ENCODE measurements at places on chromosomes 5 and 9.

DNA sequence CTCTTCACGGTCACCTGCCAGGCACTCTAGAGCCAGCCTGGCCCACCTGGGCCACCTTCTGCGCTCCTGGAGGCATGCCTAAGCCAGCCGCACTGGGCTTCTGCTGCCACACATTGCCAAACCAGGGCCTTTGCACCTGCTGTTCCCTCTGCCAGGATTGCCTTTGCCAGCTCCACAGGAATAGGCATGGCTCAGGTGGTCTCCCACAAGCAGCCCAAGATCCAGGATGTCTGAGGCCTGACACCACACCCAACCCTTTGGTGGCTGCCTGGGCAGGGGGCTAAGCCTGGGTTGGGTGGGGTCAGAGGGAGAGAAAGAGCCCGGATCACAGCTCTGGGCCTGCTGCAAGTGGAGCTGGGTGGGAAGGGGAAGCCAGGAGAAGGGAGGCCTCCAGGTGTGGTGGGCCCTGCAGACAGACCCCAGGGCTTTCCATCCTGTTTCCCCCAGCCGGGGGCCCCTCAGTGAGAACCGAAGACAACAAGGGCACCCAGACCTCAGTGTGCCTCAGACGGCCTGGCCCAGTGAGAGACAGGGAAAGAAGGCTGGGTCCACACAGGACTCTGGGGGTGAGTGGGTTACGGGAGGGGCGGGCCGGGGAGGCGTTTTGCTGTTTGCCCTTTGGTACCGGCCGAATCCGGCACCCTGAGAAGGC is 672 bp upstream of the SUSD3 start:
- no peak for DNase-seq

GRCh38 chr5:32834251-32834650 is 123.1 kb downstream of the NPR3 start:
- DNase-seq: no peak

- peak; percentile 74 for DNase-seq
Measured at GRCh38 chr9:35757226-35757891, 3.3 kb upstream of the MSMP start.

- no peak for DNase-seq
Measured at GRCh38 chr5:54905246-54905795, 80.1 kb downstream of the ESM1 start.

DNA sequence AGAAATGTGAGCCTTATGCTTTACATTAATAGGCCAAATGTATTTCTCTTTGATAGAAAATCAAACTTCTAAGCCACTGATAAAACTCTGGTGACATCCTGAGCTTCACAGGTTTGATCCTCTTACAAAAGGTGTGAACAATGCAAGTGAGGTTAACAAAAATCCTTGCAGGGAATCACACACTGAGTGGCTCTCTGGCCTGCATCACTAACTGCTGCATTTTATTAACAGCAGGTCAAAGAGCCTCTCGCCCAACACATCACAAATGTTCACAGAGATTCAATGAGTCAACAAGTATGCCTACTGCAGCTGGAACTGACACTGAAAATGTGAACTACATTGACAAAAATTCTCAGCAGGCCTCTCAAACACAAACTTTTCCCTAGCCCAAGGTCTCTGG is 122.3 kb downstream of the SEMA5A start:
- DNase-seq: no peak

DNA sequence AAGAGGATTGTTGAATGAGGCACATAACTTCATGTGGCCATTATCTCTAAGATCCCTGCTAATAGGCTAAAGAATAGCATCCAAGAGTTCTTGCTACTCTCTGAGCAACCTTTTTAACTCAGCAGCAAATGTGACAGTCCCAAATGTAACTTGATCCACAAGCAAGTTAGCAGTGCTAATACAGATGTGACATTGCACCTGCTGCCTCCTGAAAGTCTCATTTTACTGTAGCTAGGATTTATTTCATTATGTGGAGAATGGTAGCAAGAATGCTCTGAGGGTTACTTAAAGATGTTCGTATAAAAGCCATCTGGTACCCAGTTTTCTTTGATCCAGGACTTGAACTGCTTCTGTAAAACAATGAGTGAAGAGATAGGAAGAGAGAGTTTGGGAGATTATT is 45.8 kb downstream of the CDH10 start:
- DNase-seq: no peak

- DNase-seq: no peak
Measured at GRCh38 chr5:160048131-160048530, 39.2 kb downstream of the TTC1 start.

GRCh38 chr5:73339051-73339575 is 109.5 kb downstream of the FOXD1 start:
- DNase-seq: no peak

GRCh38 chr5:180649297-180650039 is at the start of gene FLT4:
FLT4 (minus strand) TSS chr5:180649600; CDS start chr5:180649545, 55 bp downstream.
- DNase-seq: peak; percentile 31

DNA sequence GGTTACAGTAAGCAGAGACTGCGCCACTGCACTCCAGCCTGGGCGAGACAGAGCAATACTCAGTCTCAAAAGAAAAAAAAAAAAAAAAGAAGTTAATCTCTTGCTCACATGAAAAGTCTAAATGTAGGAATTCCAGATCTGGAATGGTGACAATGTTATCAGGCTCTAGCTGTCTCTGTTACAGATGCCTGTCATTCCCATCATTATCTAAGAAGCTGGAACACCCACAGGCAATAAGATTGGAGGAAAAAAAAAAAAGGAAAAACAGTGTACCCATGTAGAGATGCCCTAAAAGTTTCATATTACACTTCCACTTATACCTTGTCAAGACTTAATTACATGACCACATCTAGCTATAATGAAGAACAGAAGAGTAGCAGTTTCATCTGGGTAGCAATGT is 38.2 kb downstream of the PTBP3 start:
- DNase-seq: no peak

GRCh38 chr9:109861918-109862317 is 81.9 kb downstream of the PALM2AKAP2 start:
- DNase-seq: no peak

GRCh38 chr9:5446451-5447236 is 3.7 kb upstream of the CD274 start:
- peak; percentile 44 for DNase-seq

DNA sequence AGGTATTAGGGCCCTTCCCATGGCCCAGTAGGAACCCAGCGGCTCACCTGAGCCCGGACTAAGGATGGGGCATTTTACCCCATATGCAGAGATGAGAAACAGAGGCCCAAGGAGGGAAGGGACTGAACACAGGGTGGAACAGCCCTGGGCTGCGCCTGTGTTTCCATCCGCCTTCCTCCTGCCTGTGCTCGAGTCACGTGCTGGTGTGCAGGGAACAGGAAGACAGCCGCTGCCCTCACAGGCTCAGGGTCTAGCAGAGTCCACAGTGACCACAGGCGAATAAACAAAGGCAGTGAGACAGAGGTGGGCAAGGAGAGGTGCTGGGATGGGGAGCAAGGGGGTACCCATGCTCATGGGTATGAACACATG is 129.4 kb downstream of the C9orf50 start:
- peak; percentile 70 for DNase-seq

- no peak for DNase-seq
Measured at GRCh38 chr5:151012862-151013261, 7.5 kb upstream of the GPX3 start.

- DNase-seq: no peak
Measured at GRCh38 chr5:133751421-133751820, 139.1 kb upstream of the FSTL4 start.

DNA sequence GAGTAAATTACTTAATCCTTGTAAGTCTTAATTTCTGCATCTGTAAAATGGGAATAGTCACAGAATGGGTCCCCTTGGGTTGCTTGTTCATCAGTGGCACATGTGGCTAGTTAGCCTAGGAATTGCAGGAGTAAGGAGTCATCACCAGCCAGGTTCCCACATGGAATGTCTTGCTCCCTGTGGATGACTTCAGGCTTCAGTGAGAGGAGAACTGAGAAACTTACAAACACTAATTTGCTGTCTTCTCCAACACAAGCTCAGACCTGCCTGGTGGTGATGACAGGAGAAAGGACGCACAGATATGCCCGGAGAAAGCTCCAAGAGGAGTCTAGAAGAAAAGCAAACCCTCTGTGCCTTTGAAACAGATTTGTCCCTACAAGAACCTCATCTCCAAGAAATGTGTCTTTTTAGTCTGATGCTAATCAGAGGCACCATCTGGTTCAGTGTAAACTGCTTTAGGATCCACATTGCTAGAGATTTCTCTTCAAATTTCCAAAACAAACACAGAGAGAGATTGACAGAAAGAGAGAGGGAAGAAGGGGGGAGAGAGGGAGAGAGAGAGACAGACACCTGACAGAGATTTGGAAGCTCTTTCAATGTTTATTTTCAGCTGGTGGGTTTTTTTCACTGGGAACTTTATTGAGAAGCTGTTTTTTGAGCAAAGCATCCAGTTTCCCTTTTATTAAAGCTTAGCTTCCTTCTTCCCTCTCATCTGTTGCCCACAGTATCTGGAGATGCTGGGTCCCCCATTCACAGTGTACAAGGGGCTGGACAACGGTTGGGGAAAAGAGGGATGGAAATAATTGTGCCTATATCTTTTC is 128.3 kb downstream of the DOCK2 start:
- no peak for DNase-seq

GRCh38 chr5:140794595-140795258 is at the start of gene PCDHA2:
PCDHA2 (plus strand) TSS chr5:140794852.
- peak; percentile 8 for DNase-seq

GRCh38 chr5:81776258-81776657 is 25.4 kb upstream of the SSBP2 start:
- no peak for DNase-seq

DNA sequence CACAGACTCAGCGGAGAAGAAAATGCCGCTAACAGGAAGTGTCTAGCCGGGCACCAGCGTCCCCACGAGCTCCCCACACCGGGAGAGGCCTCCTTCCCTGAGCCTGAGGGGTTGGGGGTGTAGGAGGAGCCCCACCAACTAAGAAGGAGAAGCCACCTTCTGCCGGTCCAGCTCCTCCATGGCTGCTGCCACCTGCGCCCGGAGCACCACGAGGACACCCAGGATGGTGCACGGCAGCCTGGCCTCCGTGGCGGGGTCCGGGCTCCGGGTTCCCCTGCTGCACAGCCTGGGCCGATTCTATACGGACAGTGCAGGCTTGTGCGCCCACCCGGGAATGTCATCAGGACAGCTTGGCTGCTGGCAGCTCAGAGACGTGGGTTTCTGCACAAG is 297 bp downstream of the LCN8 start:
- no peak for DNase-seq

- DNase-seq: peak; percentile 27
Measured at GRCh38 chr5:58902765-58903164, 319.9 kb downstream of the RAB3C start.

GRCh38 chr5:77973253-77973609 is 197.1 kb upstream of the TBCA start:
- DNase-seq: peak; percentile 9

DNA sequence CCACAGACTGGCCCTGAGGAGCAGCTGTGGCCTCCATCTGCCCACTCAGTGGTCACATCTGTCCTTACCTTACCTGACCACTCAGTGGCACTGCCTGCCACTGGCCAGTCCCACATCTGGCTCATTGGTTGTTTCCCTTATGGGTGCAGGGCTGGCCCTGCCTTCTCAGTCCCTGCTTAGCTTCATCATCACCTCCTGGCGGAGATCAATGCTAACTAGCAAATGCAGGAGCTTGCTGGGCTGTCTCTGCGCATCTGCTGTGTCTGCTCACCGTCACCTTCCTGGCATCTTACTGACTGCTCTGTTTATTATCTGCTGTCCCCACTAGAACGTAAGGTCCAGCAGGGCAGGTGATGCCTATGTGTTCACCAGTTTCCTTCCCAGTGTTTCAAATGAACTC is 356.9 kb downstream of the SEMA5A start:
- no peak for DNase-seq

GRCh38 chr9:123191260-123191659 is 77.1 kb downstream of the STRBP start:
- no peak for DNase-seq

DNA sequence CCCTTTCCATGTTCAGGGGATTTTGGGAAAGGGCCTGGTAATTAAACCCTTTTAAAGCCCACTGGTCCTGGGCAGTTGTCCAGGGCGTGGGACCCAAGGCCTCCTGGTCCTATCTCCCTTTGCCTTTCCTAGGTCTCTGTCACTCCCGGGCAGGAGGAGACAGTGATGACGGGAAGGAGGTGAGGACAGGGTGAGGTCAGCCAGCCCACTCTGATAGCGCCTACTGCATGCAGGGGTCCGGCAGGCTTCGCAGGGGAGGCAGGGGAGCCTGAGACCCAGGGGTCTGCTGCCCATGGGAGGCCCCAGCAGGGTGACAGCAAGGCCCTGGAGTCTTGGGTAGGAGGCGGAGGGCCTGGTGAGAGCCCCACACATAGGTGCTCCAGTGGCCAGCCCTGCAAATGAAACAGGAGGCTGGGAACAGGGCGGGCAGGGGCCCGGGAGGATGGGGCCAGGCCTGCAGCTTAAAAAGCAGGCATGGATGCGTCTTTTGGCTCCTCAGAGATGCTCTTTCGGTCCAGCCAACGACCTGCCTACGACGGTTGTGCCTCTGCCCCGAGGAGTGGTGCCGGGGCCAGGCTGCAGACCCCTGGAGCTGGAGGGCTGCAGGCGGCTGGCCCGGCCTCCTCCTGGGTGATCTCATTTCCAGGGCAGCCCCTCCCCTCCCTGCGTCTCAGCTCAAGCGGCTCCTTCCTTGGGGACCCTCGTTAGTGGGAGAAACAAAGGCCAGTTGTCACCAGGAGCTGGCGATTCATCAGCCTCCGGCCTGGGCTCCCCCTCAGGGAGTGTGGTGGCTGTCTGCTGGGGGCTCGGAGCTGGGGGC is 6.7 kb upstream of the RXRA start:
- no peak for DNase-seq

GRCh38 chr9:89680547-89681467 is 76.0 kb downstream of the GADD45G start:
- no peak for DNase-seq

GRCh38 chr5:36576721-36577120 is 29.7 kb upstream of the SLC1A3 start:
- DNase-seq: no peak

GRCh38 chr9:113360242-113360842 is 11.0 kb downstream of the BSPRY start:
- no peak for DNase-seq

- DNase-seq: no peak
Measured at GRCh38 chr5:17723876-17724275, 89.6 kb downstream of the TAF11L14 start.

- DNase-seq: no peak
Measured at GRCh38 chr9:134052491-134052890, 15.3 kb downstream of the BRD3 start.

DNA sequence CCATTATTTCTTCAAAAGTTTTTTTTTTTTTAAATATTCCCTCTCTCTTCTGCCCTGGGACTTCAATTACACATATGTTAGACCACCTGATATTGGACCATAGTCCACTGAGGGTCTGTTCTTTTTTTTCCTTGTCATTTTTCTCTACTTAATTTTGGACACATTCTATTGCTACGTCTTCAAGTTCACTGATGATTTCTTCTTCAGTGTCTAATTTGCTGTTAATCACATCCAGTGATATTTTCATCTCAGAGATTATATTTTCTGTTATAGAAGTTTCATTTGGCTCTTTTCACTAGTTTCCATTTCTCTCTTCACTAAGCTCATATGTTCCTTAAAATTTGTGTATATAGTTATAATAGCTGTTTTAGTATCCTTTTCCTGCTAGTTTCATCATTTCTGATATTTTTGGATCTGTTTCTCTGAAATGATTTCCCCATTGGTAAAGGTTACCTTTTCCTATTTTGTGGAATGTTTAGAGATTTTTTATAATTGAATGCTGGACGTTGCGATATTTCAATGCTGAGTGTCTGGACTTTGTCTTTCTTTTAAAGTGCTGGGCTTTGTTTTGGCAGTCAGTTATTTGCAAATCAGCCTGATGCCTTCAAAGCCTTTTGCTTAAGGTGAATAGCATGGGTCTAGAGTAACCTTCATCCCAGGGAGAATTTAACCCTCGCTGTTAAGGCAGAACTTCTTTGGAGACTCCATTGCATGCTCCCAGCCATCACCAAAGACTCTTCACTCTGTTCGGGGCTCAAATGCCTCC is 111.8 kb downstream of the TTLL11 start:
- no peak for DNase-seq
